Activated T-helper 1 cell treated with Interleukin-2 at 50 U/mL for 16 hours (primary cell): ENCODE measurements at places on chromosomes 2 and 18.
A peak's percentile ranks its signal among the peaks of the same experiment; 100 is the strongest.

GRCh38 chr2:69816923-69817542 is 12.4 kb upstream of the GMCL1 start:
- peak; percentile 34 for DNase-seq

DNA sequence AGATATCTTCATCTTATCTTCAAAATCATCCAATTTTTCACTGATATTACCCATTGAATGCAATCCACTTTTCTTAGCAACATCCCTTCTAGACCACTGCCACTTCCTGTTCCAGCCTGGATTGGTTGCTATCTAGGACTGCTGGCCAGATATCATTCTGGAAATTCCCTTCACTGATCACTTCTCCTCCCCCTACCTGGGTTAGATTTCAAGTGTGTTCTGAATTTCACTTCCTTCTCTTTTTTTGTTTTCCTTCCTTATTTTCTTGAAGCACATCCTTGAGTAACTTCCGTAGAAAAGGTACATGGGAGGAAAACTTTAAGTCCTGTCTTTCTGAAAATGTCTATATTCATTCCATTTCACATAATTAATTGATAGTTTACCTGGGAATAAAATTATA is 82.0 kb upstream of the IL1R2 start:
- DNase-seq: no peak

- DNase-seq: no peak
These were observed 1.2 kb upstream of the ME2 start for GRCh38 chr18:50877545-50878265.

DNA sequence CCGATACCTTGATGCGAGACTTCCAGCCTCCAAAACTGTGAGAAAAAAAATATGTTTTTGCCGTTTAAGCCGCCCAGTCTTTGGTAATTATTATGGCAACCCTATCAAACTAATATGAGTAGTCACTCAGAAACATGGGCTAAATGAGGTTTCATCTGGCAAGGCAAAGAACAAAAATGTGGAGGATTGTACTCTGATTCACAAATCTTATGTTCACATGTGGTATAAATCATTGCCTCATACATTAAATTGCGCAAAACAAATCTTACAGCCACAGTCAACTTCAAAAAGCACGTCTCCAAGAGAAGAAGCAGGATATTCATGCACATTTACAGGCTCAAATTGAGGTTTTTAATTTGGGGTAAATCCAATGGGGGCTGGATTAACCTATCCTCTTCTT is 1435.4 kb upstream of the LRRTM1 start:
- no peak for DNase-seq

DNA sequence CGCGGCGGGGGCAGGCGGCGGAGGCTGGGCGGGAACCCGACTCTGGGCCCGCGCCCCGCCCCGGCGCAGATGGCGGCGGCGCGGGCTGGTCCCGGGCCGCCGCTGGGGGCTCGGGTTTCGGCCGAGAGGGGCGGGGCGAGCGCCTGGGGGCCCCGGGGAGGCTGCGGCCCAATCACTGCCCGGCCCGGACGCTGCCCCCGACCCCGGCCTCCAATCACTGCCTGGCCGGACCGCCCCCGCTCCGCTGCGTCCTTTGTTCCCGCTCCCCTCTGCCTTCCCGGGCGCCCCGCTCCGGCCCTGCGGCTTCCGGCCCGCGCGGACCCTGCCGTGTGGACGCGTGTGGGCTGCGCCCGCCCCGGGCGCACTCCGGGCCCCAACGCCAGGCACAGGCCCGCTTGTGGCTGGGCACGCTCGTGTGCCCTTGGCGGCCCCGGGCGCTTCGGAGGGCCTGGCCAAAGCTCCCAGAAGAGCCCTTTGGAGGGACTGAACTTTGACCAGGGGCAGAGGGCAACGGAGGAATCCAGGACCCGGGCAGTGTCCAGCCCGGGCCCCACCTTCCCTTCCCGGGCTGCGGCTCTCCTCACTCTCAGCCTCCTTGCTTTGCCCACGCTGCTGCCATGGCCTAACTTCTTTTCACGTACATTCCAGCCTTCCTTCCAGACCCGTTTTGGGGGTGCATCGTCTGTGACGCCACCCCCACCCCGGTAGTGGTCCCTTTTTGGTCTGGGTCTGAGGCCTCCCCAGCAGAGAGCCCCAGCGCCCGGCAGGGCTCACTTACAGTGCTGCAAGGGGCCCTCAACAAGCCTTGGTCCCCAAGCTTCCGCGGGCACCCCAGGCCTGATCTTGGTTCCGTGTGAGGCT is 27.1 kb upstream of the PTMA start:
- DNase-seq: no peak

DNA sequence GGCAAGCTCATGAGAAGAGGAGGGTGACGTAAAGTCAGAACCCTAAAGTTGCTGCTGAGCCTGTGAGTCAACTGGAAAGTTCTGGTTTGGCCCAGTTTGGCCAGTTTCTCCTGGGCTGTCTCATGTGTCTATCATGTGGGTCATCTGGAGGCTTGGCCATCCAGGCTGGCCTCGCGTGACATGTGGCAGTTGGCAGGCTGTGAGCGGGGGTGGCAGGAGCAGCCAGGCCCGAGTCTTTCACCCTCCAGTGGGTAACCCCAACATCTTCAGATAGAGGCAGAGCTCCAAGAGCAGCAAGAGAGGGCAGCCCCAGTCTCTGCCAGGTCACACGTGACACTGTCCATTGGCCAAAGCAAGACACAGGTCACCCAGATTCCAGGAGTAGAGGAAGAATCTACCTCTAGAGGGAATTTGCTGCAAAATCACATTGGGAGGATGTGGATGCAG is 51.5 kb downstream of the FHOD3 start:
- DNase-seq: no peak

DNA sequence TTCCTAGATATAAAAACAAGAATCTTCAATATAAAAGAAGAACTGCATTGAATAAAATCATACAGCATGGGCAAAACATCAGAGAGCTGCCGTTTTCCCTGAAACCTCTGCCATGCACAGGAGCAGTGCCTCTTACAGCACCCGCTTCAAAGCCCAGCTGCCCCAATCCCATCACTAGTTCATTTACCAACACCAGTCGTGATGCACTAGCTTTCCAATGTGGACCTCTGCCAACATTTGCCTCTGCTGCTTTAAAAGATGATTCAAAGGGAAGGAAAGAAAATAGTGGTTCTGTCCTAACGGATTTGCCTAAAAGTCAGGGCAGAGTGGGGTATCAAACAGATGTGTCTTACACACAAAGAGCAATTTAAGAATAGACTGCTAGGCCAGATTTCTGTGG is 43.4 kb upstream of the AP1S3 start:
- no peak for DNase-seq

- DNase-seq: no peak
These were observed 9.7 kb downstream of the WNT10A start for GRCh38 chr2:218890369-218890768.

- DNase-seq: no peak
These were observed 65.3 kb upstream of the SMAD7 start for GRCh38 chr18:49015886-49016647.

- DNase-seq: no peak
These were observed 391.3 kb downstream of the SETBP1 start for GRCh38 chr18:45071956-45072355.

GRCh38 chr2:32310577-32310976 is 32.9 kb downstream of the YIPF4 start:
- no peak for DNase-seq

DNA sequence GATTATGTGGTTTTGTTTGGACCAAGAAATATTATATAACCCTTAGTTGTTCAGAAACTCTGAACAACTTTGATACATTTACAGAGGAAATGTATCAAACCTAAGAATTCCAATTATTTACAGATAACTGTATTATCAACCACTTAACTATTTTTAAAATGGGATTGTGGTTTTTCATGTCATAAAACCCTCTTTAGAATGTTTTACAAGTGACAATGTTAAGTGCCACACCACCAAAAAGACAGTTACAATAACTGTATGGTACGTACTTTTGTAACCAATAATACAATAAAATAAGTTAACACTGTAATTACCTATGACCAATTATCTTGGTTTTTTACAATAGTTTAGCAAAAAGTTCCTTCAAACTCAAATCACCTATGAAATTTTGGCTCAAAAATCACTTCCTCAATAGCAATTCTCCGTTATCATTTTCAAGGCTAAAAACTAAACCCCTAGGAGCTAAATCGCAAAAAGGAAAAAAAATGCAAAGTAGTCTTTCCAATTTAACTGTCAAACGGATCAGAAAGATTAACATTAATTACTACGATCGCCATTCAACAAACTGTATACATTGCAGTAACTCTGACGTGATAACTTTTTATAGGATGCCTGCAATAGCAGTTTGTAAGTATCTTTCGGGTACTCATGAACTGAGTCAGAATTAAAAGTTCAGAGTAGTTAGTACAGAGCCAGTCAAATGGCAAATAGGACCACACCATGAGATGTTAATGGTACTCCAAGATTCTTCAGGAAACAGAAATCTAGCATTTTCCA is 1.5 kb downstream of the ROCK1 start:
- DNase-seq: no peak

DNA sequence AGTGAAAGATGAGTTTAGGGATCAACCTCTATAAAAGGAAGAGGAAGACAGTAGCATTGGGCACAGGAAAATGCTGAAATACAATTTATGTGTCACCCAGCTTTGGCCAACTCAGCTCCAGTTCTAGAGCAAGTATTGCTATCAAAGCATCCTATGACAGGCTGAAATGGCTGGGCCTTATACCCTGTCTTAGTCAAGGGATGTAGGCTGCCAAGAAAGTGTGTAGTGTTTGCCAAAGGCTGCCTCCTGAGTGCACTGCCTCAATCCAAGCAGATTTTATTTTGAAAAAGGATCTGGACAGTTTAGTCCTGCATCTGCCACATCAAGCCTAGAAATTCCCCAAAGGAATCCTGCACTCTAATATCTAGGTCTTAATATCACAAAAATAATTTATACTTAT is 359.9 kb upstream of the ZC3H15 start:
- DNase-seq: no peak

- DNase-seq: no peak
These were observed 23.6 kb downstream of the ITPRID2 start for GRCh38 chr2:181915102-181915501.

DNA sequence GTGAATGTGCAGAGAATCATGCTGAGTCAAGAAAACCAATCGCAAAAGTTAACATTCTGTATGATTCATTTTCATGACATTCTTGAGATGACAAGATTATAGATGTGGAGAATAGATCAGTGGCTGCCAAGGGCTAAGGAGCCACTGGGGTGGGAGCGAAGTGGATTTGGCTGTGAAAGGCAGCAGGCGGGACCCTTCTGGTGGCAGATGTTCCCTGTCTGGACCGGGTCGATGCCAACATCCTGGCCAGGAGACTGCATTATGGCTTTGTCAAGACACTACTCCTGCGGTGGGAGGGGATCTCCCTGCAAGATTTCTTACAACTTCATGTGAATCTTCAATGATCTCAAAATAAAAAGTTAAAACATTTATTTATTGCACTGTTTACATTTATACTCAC is 427.9 kb downstream of the GALR1 start:
- no peak for DNase-seq

- DNase-seq: no peak
These were observed 225.5 kb downstream of the DYSF start for GRCh38 chr2:71678874-71679273.

DNA sequence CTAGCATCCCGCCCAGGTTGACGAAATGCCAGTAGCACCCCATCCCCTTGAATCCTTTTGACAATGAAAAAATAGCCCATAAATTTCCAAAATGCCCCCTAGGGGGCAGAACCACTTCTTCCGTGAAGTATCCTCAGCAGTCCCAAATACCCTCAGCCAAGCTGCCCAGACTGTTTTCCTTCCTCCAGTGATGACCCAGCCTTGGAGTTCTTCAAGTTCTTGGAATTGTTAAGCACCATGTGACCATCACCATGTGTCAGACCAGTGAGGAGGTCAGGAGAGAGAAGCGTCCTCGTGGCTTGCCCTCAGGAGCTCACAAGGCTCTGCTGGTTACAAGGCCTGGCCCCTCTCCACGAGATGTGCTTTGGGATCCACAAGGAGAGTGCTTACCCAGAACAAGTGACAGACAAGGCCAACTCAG is 1.4 kb upstream of the SLC23A3 start:
- no peak for DNase-seq

GRCh38 chr2:152483276-152484063 is 148.5 kb downstream of the FMNL2 start:
- DNase-seq: no peak

- no peak for DNase-seq
These were observed 14.1 kb upstream of the GMPPA start for GRCh38 chr2:219484343-219485200.

GRCh38 chr2:15804691-15805090 is 135.7 kb upstream of the MYCN start:
- no peak for DNase-seq

GRCh38 chr2:160044728-160045127 is 17.7 kb downstream of the PLA2R1 start:
- no peak for DNase-seq

DNA sequence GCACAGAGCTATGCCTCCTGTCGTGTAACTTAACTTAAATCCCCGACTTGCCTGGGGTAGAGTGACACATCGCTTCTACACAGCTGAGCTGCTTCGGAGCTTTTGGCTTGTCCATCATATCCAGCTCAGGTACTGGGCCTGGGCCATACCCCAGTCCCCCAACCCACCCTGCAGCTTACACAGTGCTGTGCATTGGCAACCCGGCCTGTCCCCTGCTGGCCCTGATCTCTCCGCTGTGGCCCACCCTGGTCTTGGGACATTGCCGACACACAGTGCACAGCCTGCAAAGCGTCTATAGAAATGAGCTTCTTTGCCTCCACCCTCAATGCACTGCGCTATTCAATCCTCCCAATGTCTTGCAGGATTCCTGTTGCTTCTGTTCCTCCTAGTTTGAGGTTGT is 342.8 kb upstream of the RAB6C start:
- no peak for DNase-seq

GRCh38 chr2:170822290-170823087 is 5.8 kb downstream of the GAD1 start:
- no peak for DNase-seq

DNA sequence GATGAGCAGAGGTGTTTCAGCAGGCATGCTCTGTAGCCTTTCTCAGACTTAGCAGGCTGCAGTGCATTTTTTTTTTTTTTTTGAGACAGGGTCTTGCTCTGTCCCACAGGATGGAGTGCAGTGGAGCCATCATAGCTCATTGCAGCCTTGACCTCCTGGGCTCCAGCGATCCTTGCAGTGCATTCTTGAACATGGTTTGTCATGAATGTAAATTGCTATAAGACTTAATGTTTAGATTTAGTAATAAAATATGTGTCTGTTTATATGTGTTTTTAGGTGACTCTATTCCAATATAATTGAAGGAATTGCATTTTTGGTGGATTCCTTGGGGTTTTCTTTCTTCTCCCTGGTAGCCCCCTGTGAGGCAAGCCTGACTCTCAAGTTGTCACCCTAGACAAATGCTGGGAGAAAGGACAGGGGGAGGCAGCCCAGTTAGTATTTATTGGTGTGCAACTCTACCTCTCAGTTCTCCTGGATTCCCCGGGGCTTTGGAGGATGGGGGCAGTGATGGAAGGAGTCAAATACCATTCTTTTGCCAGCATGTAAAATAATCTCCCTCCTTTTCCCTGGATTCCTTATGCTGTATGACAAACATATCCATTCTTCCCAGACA is 22.7 kb downstream of the LYPD6B start:
- DNase-seq: no peak

GRCh38 chr2:105797298-105797819 is 52.6 kb downstream of the NCK2 start:
- DNase-seq: no peak

GRCh38 chr2:187482796-187483195 is 34.7 kb upstream of the CALCRL start:
- no peak for DNase-seq

GRCh38 chr2:194346193-194346592 is 1310.8 kb upstream of the SLC39A10 start:
- DNase-seq: no peak

- DNase-seq: no peak
These were observed 141.6 kb downstream of the SP3 start for GRCh38 chr2:173823543-173823939.

GRCh38 chr2:237418300-237418699 is 4.3 kb upstream of the COL6A3 start:
- no peak for DNase-seq
